ENCODE measurements at places on chromosomes 13 and 19.

DNA sequence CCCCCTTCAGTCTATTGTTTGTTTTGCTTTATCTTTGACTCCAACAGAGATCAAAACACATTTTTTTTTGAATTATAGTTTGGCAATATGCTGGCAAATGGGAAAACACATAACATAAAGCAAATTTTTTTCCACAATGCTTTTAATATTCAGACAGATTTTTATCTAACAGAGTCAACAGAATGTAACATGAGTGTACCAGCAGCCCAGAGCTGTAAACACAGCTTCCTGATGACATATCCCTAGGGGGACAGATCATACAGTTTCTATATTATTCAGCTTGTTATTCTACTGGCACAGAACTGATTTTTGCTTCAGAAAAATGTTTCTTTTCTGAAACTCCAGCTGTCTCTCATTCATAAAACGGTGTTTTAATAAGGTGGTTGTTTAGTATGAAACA, 168.8 kb downstream of the OLFM4 start:
- DNase-seq, result no peak

DNA sequence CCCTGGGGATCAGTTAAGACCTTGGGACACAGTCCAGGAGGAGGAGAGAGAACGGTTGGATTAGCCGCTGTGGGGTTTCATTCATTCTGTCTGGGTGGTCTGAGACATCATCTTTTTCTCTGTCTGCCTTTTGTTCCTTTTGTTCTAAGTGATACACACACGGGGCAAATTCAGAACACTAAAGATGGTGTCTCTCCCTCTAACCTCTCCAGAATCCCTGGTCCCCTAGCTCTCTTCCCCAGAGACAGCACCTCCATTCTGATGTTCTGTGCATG, 5.0 kb downstream of the BICRA start:
- no peak for DNase-seq

- peak; percentile 74 for DNase-seq
Measured at GRCh38 chr19:27974082-27974513, 1238.9 kb downstream of the UQCRFS1 start.

GRCh38 chr19:15231271-15231670, 977 bp downstream of the EPHX3 start:
- no peak for DNase-seq

GRCh38 chr13:93740334-93740733, 513.7 kb downstream of the GPC6 start:
- DNase-seq, result no peak

DNA sequence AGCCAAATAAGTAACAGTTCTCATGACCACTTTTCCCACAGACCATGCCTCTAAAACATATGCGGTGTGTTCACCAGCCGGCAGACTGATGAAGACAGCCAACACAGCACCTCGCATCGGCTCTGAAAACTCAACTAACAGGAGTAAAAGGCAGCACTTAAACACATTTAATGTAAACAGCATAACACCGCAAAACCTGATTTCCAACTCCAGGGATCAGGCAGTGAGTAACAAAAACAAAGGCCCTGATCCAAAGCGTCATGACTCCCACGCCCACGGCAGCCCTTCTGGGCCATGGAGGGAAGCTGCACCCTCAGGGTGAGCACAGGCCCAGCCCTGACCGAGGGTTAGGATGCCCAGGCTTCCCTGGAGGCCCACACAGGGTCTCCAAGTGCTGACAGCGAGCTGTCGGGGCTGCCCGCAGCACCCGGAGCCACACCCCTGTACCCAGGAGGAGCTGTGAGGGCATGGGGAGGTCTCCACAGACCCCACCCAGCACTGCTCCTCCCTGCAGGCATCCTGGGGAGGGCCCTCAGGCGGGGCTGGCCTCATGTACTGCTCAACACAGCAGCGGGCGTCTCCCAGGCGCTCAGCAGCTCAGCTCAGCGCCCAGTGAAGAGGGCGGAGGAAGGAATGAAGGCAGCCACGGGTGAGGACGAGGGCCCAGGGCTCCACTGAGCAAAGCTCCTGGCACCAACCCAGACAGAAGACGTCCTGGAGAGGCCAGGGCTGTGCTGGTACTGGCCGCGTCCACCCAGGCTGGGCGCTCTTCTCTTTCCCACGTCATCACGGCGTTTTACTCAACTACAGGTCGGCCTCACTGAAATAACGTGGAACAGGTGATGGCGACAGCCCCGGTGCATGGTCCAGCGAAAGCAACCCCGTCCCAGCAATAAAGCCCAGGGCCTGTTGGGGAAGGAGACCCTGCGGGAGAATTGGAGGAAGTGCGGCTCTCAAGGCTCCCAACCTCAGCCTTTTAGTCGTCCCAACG, 53.7 kb downstream of the RASA3 start:
- DNase-seq, result peak; percentile 11

Data from Ammon's horn (tissue), 1 donor.